ENCODE measurements at places on chromosomes 3 and 15.
A peak's percentile ranks its signal among the peaks of the same experiment; 100 is the strongest.

DNA sequence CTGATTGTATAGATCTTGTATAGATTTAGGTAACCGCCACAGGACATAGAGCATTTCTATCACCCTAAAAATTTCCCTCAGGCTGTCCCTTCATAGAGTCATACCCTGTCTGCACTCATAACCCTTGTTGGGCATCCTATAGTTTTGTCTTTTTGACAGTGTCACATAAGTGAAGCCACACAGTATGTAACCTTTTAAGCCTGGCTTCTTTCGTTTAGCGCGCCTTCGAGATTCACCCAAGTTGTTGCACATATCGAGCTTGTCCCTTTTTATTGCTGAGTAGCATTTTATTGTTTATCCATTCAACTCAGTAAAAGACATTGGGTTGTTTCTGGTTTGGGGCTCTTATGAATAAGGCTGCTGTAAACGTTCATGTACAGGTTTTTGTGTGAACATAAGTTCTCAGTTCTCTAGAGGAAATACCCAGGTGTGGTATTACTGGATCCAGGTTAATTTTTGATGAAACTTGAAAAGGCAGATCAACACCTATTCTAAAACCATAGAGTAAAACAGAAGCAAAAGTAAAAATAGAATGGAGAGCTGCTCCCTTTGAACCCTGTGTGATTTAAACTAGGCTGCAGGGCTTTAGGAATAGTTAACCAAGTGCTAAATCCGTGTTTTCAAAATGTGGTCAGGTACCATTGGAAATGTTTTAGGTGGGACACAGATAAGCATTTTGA lies 49.5 kb downstream of the CD86 start:
- DNase-seq, result no peak

DNA sequence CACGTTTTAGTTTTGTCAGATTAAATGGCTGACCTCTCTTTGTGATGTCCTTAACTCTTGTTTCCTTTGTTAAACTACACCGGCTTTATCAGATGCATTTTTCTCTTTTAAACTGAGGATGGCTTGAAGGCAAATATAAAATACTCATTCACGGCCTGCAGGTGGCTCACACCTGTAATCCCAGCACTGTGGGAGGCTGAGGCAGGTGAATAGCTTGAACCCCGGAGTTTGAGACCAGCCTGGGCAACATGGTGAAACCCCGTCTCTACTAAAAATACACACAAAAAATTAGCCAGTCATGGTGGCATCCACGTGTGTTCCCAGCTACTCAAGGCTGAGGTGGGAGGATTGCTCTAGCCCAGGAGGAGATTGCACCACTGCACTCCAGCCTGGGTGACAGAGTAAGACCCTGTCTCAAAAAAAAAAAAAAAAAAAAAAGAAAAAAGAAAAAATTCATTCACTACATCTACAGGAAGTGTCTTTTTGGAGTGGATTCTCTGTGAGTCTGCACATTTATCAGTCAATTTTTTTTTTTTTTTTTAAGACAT lies 34.7 kb upstream of the SACM1L start:
- no peak for DNase-seq

DNA sequence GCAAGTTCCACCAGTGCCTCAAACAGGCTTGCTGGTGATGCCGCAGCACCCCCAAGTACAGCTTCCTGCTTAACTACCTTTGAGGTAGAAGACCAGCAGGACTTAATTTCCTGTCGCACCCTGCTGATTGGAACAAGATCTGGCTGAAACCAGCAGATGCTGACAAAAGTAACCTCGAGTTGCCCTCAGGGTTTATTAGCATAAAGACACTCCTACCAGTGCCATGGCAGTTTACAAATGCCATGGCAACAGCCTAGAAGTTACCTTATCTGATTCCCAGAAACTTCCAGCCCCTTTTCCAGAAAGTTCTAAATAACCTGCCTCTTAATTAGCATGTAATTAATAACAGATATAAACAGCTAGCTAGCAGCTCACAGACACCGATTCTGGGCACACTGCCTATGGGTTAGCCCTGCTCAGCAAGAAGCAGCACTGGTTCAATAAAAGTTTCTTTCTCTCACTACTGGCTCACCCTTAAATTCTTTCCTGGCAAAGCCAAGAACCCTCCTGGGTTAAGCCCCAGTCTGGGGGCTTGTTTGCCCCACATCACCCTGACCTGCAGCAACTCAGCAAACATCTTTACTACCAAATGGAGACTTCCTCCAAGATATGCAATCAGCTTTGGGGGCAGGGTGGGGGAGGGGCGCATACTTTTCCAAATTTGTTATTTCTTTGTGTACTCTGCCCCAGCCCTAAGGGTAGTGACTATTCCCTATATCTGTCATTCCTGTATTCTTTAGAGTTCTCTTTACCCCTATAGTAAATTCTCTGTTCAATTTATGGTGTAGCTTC lies 54.2 kb downstream of the MAP4 start:
- no peak for DNase-seq

- DNase-seq, result no peak
Measured at GRCh38 chr3:123327956-123328850, 120.7 kb downstream of the ADCY5 start.

- DNase-seq, result no peak
Measured at GRCh38 chr3:194905696-194906095, 220.0 kb downstream of the FAM43A start.

- DNase-seq, result no peak
Measured at GRCh38 chr15:76576523-76577279, 240.1 kb downstream of the ISL2 start.

DNA sequence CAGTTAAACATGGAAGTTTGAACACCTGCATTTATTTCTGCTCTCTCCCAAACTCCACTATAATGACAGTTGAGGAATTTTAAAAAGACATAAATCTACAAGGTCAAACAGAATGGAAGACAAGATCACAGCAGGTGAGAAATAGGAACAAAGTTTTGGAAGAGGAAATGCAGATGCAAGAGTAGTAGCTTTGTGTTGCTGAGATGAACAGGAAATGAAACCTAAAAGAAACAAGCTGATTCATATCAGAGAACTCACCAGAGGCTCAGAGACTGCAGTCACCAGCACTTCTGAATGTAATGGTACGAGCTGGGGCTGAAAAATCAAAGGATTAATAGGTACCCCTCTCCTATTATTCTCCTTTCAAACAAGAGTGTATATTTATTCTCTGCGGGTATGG lies 459.9 kb downstream of the RAP2B start:
- no peak for DNase-seq

GRCh38 chr3:87706176-87706575 lies 352.6 kb downstream of the CGGBP1 start:
- DNase-seq, result no peak

- DNase-seq, result no peak
Measured at GRCh38 chr3:10753964-10754363, 62.1 kb upstream of the SLC6A11 start.

- DNase-seq, result peak; percentile 20
Measured at GRCh38 chr3:41304593-41304992, 105.3 kb downstream of the CTNNB1 start.

- DNase-seq, result no peak
Measured at GRCh38 chr15:72515591-72516389, 41.7 kb downstream of the ARIH1 start.

GRCh38 chr3:170352936-170353335 lies 4.6 kb upstream of the SKIL start:
- DNase-seq, result no peak
